ENCODE measurements at places on chromosomes 6 and 20. TPM values are rescaled to one million over a fixed set of nuclear protein-coding genes. Genes with fewer than 3 reads are reported as not detected.

The NDRG3 gene
- polyA plus RNA-seq = 18.9 TPM

The FOXC1 gene
- 17.3 TPM for polyA plus RNA-seq

The AKIRIN2 gene
- 56.6 TPM for polyA plus RNA-seq

The IMPG1 gene
- polyA plus RNA-seq = 0.07 TPM

The SAMD5 gene
- 1.2 TPM for polyA plus RNA-seq

The CST2 gene
- 12.7 TPM for polyA plus RNA-seq

The UBE2J1 gene
- polyA plus RNA-seq = 41.2 TPM

The KIFC1 gene
- polyA plus RNA-seq = 5.5 TPM

The UBE2C gene
- 25.1 TPM for polyA plus RNA-seq

The TSBP1 gene
- polyA plus RNA-seq = not detected

The POM121L2 gene
- not detected for polyA plus RNA-seq

The SMPDL3A gene
- polyA plus RNA-seq = 23.0 TPM

The TUBB1 gene
- polyA plus RNA-seq = 0.14 TPM

The SOBP gene
- 4.2 TPM for polyA plus RNA-seq

The OPRL1 gene
- 1.1 TPM for polyA plus RNA-seq

The ADGRB3 gene
- 0.09 TPM for polyA plus RNA-seq

The LIN28B gene
- 0.02 TPM for polyA plus RNA-seq

The ALDH5A1 gene
- polyA plus RNA-seq = 13.4 TPM

The IL17A gene
- 0.21 TPM for polyA plus RNA-seq

The TGM2 gene
- 47.2 TPM for polyA plus RNA-seq

The SIRPD gene
- polyA plus RNA-seq = 0.46 TPM

The SNAP91 gene
- 0.66 TPM for polyA plus RNA-seq

The ULBP3 gene
- 0.48 TPM for polyA plus RNA-seq

The FLRT3 gene
- polyA plus RNA-seq = 7.5 TPM

Data from thymus (tissue), 14 donors.